ENCODE measurements at places on chromosomes 13 and 19. TPM values are rescaled to one million over a fixed set of nuclear protein-coding genes. Genes with fewer than 3 reads are reported as not detected.

The HSH2D gene
- not detected for total RNA-seq

The FFAR3 gene
- not detected for total RNA-seq

The SYCN gene
- total RNA-seq: not detected

The GNG7 gene
- 0.18 TPM for total RNA-seq

The GJB6 gene
- total RNA-seq: not detected

The GDF15 gene
- 103 TPM for total RNA-seq

The LGI4 gene
- 0.09 TPM for total RNA-seq

The ADGRE1 gene
- total RNA-seq: not detected

The PPP1R37 gene
- 25.9 TPM for total RNA-seq

The NPAS1 gene
- not detected for total RNA-seq

The AMH gene
- 0.18 TPM for total RNA-seq

The BRCA2 gene
- total RNA-seq: 2.4 TPM

The SULT2B1 gene
- not detected for total RNA-seq

The DMKN gene
- not detected for total RNA-seq

The SPRED3 gene
- 5.3 TPM for total RNA-seq

The GNA15 gene
- not detected for total RNA-seq

The AP3D1 gene
- 93.7 TPM for total RNA-seq

The KLK10 gene
- total RNA-seq: under 0.01 TPM

The NTN5 gene
- total RNA-seq: not detected

The PCP2 gene
- total RNA-seq: not detected

The APC2 gene
- 0.09 TPM for total RNA-seq

The KCNRG gene
- total RNA-seq: 9.8 TPM
